LNCaP clone FGC (cell line): ENCODE measurements at places on chromosomes 16 and 17.
A peak's percentile ranks its signal among the peaks of the same experiment; 100 is the strongest.

GRCh38 chr16:22322741-22323140, 25.5 kb downstream of the POLR3E start:
- no peak for DNase-seq

- DNase-seq: no peak
Measured at GRCh38 chr16:67846063-67846319, 742 bp upstream of the NUTF2 start.

GRCh38 chr16:55035956-55036355, 105.3 kb downstream of the IRX5 start:
- DNase-seq: no peak

DNA sequence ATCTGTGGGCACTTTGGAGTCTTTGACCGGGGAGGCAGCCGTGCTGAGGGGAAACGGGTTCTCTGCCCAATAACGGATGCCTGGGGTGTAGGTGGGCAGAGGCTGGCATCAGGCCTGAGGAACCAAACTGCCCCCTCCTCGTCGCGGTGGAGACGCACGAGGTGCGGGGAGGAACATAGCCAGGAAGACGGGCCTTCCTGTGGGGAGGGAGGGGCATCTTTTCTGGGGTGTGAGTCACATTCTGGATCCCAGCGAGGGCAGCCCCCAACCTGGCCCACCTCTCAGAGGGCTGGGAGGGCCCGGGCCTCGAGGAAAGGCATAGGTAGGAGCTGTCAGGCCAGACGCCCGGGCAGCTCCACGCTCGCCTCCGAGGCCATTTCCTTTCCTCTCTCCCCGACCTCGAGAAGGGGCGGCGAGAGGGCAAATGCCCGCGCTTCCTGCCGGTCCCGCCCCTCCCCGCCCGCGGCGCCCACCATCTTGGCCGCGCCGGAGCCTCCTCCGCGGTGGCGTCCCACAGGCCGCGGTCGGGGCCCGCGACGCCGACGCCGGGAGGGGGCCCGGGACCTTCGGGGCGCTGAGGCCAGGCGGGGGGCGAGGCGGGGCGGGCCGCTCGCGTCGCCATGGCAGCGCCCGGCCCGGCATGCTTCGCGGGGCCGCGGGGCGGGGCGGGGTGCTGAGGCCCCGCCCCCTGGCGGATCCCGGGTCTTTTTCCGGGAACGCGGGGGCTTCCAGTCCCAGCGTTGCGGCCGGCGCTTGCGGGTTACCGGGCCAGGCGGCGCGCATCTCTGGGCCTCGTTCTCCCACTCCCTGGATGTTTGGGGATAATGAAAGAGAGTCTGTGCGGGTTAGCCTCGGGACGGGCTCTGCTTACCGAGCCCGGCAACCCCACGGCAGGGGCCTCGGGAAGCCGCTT, 13.2 kb downstream of the RAI1 start:
- no peak for DNase-seq

GRCh38 chr16:10521681-10522274, 58.6 kb downstream of the EMP2 start:
- DNase-seq: peak; percentile 32

DNA sequence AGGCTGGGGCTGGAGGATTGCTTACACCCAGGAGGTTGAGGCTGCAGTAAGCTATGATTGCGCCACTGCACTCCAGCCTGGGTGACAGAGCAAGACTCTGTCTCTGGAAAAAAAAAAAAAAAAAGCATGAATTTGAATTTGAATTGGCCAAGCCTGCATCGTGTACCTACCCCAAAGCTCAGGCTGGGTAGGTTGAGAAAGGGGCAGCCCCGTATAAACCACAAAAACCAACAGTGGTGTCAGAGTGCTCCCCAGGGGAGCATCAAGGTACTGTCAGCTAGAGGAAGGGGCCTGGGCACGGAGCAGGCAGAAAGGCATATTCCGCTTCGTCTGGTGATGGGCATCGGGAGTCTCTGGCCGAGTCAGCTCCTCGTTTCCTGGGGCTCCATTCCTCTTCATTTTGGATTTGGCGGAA, 40.9 kb downstream of the RAP1GAP2 start:
- DNase-seq: no peak

DNA sequence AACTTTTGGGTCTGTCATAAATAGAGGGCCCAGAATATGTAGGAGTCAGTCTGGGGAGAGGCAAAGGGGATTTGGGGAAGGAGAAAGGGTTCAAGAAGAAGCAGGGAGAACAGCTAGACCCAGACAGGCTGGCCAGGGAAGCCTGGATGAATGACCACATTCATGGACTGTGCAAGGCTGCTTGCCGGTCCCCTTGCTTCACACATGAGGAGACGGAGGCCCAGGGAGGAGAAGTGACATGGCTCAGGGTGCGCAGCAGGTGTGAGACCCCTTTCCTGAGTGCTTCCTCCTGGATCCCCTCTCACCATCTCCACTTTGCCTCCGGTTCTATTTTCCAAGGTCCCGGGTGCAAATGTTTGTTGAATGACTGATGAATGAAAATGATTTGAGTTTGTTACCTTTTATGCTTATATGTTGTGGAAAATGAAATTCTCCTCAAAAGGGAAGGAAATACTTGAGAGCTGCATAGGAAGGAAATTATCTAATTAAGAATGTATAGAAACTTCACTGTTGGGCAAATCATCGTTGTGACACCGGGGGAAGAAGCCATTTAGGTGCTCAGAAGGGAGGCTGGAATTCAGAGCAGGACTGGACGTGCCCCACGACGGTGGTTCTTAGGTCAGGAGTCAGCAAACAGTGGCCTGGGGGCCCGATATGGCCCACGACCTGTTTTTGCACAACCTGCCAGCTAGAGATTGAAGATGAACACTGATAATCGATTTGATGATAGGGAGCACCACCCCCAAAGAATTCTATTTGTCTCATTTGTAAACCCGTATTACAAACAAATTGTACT, 559 bp downstream of the ITGAM start:
- no peak for DNase-seq

GRCh38 chr17:68095205-68095811, 59.8 kb downstream of the KPNA2 start:
- no peak for DNase-seq
